ENCODE measurements at places on chromosomes 1 and 21.
A peak's percentile ranks its signal among the peaks of the same experiment; 100 is the strongest.

DNA sequence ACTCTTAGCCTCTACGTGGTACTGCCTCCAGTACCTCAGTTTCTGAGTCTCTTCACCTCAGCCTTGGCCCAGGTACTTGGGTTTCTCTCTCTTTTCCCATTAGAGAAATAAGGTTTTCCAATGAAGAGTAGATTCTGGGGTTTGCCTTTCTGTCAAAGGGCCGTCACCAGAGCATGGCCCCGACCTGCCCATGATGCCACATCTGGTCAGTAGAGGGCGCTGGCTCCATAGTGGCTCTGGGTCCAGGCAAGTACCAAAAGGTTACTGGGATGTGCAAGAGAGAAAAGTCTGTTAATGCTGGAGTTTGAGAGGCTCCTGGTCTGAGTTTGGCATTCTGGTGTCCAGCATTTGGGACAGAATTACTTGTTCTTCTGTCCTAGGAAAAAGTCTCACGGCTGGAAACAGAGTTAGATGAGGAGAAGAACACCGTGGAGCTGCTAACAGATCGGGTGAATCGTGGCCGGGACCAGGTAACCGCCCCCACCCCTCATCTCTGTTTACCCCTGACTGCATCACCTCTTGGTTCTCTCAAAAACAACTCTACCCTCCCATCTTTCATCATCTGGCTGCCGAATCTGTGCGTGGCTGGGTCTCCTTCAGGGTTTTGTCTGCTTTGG, 5.3 kb upstream of the TUFT1 start:
- no peak for DNase-seq

DNA sequence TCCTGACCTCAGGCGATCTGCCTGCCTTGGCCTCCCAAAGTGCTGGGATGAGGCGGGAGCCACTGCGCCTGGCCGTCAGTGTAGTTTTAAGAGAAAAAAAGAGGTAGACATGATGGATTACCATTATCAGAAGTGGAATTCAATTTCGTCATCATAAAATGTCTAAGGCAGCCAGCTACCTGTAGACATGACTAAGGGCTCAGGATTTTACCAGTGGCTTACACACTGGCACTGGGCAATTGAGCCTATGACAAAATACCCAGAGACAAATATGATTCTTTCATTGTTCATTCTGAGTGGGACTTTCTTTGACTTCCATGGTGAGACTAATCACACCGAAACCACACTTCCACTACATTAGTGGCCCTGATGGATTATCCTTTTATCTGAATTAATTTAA, 181.5 kb downstream of the GABPA start:
- DNase-seq = no peak

- DNase-seq = no peak
These were observed 74.0 kb upstream of the ZBTB18 start for GRCh38 chr1:243977094-243977493.

DNA sequence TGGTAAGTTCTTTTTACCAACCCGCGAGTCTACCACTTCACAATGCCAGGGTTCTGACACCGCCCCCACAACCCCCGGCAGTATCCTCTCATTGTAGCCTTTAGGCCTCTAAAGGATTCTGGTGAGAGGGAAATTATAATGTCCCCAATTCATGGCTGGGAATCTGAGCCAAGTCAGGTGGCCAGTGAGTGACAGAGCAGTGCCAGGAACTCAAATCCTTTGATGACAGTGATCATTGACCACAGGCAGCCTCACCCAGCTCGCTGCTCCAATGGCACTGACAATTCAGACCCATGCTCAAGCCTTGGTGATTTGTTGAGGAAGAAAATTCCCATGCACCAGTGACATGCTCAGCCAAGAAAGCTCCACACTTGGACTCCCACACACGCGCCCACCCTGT, 63.4 kb upstream of the CSF1 start:
- no peak for DNase-seq

DNA sequence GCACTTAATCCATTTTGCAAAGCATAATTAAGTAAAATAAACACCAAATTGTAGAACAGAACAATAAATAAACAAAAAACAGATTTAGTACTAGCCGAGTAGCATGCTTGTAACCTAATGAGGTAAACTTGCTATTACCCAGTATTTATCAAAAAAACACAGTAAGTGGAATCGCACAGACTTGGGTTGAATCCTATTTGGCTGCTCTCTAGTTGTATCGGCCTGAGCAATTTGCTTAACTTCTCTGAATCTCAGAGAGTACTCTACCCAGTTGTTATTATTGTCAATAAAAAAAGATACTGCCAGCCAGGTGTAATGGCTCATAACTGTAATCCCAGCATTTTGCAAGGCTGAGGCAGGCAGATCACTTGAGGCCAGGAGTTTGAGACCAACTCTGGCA, 664.3 kb downstream of the ADGRL2 start:
- DNase-seq = no peak

GRCh38 chr1:212237651-212238050, 47.6 kb upstream of the PPP2R5A start:
- peak; percentile 73 for DNase-seq

GRCh38 chr1:25433389-25434186, 2.9 kb downstream of the MACO1 start:
- no peak for DNase-seq

GRCh38 chr1:37656881-37657280, 22.2 kb upstream of the RSPO1 start:
- DNase-seq = no peak

GRCh38 chr1:14149431-14149830, 449.1 kb upstream of the KAZN start:
- DNase-seq = no peak

DNA sequence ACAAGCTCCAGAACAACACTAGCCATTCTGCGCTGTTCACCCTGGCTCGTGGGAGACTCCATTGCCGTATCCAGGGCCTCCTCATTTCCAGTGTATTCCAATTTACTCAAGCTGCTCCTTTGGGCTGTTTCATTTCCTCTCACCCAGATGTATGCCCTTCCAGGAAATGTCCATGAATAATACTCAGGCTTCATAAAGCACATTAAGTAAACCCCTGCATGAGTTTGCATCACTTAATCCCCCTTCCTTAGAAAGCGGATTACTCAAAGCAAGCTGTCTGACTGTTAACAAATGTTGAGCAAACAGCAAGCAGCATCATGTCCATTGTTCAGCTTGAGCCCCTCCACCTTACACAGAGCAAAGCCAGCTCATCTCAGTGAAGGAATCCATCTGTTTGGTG, 403.6 kb upstream of the PBX1 start:
- DNase-seq = no peak

DNA sequence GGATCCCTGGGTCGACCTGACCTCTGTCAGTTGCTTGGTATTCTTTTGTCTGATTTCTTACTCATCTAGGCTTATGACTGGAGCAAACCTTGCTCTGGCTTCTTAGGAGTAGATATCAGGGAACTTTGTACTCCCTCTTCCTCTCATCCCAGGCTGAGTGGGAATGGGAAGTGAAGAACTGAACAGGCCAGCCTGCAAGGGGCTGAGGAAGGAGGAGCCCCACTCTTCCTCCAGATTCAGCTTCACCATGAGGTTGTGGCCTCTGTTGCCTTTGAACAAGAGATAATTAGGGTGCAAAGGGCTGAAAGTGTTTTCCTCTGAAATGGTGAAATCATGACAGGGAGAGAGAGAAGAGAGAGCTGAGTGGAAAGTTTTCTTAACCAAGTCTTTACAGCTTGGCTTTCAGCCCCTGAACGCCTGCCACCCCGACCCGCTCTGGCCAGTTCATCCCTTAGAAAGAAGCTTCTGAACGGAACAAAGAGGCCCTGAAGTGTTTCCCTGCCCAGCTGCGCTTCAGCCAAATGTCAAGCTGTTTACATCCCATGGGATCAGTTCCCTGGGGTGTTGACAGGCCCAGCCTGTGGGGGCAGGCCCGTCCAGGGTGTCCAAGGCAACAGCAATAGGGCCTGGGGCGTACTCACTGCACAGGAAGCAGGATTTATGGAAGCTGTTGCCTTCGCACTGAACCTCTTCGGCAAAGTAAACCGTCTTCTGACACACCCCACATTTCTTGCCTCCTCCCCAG, 11.2 kb downstream of the CSRP1 start:
- no peak for DNase-seq

GRCh38 chr1:3588395-3588794, 22.9 kb downstream of the MEGF6 start:
- DNase-seq = no peak

GRCh38 chr1:243802736-243803135, 47.3 kb downstream of the AKT3 start:
- no peak for DNase-seq

GRCh38 chr1:108124622-108125311, 75.4 kb downstream of the SLC25A24 start:
- no peak for DNase-seq

- no peak for DNase-seq
These were observed 41.9 kb downstream of the AHDC1 start for GRCh38 chr1:27562021-27562420.

GRCh38 chr1:234893725-234894630, 234.7 kb downstream of the TOMM20 start:
- DNase-seq = no peak

DNA sequence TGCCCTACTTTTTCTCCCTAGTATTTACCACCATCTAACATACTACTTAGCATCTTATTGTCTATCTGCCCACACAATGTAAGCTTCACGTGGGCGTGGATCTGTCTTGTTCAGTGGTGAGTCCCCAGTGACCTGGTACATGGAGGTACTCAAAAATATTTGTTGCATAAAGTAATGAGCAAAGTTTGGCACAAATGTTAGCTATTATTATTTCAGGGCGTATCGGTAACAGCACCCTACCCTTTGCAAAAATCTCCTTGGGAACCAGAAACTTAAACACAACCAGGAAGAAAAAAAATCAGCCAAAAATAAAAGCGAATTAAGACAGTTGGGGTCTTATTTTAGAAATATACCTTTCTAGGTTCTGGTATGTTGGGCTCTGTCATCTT, 454 bp upstream of the NENF start:
- no peak for DNase-seq

- DNase-seq = no peak
These were observed 120.5 kb downstream of the IER5 start for GRCh38 chr1:181208967-181209366.

GRCh38 chr1:199081739-199082138, 442.9 kb downstream of the PTPRC start:
- DNase-seq = no peak

DNA sequence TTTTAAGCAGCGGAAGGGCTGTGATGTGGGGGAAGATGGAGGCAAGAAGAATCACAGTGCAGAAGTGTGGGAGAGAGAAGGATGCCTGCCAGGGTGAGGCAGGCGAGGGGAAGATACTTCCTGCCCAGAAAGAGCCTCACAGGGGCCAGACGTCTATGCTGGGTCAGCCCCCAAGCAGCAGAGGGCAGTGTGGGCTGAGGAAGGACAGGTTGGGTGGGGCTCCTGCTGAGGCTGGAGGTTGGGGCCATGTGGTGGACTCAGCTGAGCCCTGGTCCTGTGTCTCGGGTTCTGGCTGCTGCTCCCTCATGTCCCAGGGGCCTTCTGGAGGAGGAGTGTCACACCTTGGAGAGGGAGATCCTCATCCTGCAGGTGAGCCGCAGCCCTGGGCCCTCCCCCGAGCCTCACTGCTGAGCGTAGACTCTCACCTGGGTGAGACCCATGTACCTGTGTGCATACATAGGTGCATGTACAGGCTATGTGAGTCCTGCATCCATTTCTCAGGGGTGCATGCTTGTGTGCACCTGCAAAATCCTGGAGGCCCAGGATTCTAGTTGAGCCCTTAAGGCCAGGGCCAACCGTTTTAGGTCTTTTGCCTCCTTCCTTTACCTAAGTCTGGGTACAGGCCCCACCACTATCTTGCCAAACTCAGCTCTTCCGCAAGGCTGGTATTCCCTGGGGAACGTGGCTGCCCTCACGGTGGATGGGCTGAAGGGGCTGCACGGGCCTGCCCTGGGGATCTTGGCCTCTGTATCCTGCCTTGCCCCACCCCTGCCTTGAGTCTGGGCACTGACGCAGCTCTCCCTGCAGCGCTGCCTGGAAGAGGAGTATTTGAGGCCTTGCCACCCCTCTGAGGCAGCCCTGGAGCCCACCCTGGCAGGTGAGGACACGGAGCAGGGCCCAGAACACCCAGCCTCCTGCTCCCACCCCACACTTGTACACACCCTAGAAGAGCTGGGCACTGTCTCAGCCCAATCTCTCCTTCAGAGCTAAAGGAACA, 3.7 kb downstream of the CCDC24 start:
- no peak for DNase-seq

- no peak for DNase-seq
These were observed 1.3 kb downstream of the NCMAP start for GRCh38 chr1:24557220-24557619.

- no peak for DNase-seq
These were observed 101.4 kb upstream of the PDE4B start for GRCh38 chr1:65691152-65691900.

GRCh38 chr1:197413564-197413963, 145.5 kb downstream of the CRB1 start:
- DNase-seq = no peak

GRCh38 chr1:25890239-25891034, 14.9 kb upstream of the PAQR7 start:
- DNase-seq = peak; percentile 77

DNA sequence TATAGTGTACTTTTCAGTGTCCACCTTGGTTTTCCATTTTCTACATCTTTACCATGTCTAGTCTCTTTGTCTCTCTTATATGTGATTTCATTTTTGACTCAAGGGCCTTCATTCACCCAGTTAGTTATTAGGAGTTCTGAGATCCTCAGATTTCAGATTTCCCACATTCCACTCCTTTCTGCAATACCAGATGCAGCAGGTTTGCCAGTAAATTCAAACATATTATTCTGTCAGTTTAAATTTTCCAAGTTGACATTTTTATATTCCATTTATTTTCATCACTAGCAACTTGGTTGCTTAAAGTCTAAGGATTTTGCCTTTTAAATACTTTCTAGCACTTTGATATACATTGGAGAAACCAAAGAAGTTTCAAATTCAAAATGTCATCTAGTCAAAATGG, 42.4 kb downstream of the ABL2 start:
- DNase-seq = no peak

DNA sequence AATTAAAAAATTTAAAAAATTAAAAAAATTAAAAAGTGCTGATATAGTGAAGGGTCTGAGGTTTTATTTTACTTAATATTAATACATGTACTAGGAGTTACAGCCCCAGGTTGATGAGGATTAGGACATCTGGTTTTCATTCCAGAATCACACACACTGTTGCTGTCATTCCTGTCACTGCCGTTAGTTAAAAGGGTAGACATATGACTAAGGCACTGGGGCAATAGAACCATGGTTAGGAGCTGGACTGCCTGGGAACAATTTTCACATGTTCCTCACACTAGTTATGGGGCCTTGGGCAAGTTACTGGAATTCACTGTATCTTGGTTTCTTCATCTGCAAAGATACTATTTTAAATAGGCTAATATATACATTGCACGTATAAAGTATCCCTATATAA, 191.8 kb upstream of the DPYD start:
- no peak for DNase-seq

- peak; percentile 64 for DNase-seq
These were observed 22.4 kb upstream of the BTG2 start for GRCh38 chr1:203282720-203283542.

- no peak for DNase-seq
These were observed 193.3 kb upstream of the SNX7 start for GRCh38 chr1:98468111-98468717.
